ENCODE measurements at places on chromosomes 1 and 21. TPM values are rescaled to one million over a fixed set of nuclear protein-coding genes. Genes with fewer than 3 reads are reported as not detected.

Gene MTF2
- 21.4 TPM for total RNA-seq

Gene LYPLAL1
- total RNA-seq: 21.9 TPM

Gene RNU1-1
- total RNA-seq: under 0.01 TPM

Gene DNAJC6
- 17.5 TPM for total RNA-seq

Gene SPRR2B
- total RNA-seq: not detected

Gene ITGB2
- total RNA-seq: 69.0 TPM

Gene C1QTNF12
- 1.3 TPM for total RNA-seq

Gene OR2G6
- not detected for total RNA-seq

GRCh38 chr21:42230178-42230577 lies 11.2 kb downstream of the ABCG1 start:
- H3K4me1 ChIP-seq: no peaks in the 10 kb centered on the region
- H3K27ac ChIP-seq: peak overlapping the region; percentile 51
- no peak overlapping the region for H3K4me3 ChIP-seq
- H3K27me3 ChIP-seq: no peaks in the 10 kb centered on the region
- H3K36me3 ChIP-seq: no peaks in the 10 kb centered on the region

DNA sequence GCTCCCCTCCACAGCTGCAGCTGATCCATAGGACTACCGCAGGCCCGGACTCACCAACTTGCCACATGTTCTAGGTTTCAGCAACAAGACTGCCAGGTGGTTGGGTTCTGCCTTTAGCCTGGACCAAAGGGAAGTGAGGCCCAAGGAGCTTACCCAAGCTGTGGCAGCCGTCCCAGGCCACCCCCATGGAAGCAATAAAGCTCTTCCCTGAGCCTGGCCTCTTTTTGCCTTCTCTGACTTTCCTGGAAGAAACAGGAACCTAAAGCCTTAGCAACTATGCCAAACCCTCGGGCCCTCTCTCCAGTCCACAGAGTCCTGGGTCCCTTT lies 2.7 kb upstream of the ARTN start:
- no peak overlapping the region for H3K27ac ChIP-seq
- H3K36me3 ChIP-seq: no peaks in the 10 kb centered on the region
- no peak overlapping the region for H3K4me3 ChIP-seq
- H3K4me1 ChIP-seq: peaks cover 16% of the 10 kb centered on the region

DNA sequence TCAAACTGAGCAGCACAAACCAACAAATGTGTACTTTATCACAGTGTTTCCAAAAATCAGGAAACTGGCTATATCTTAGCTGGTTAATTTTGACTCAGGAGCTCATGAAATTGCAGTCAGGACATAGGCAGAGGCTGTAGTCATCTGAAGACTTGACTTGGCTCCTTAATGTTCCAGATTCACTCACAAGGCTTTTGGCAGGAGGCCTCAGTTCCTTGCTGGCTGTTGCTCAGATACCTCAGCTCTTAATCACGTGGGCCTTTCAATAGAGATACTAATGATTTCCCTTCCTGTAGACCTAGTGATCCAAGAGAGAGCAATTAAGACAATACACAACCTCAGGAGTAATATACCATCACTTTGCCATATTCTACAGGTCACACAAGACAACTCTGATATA lies 537.7 kb downstream of the BRINP3 start:
- no peaks in the 10 kb centered on the region for H3K36me3 ChIP-seq
- no peaks in the 10 kb centered on the region for H3K27me3 ChIP-seq
- no peak overlapping the region for H3K4me3 ChIP-seq

DNA sequence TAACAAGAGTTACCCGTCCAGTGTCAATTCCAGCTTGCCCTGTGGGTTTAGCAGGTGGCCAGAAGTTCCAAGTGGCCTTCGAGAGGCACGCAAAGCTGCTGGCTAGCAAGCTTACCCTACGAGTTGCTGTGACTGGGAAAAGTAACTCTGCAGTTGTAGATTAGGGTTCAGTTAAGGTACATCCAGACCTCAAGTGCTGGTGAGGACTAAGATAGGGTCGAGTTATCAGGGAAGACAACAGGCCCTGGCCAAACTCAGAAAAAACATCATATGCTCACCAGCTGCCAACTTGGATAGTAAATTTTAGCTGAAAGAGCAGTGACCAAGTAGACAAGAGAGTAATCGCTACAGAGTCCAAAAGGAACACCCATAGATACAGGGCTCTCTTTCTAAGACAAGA lies 27.7 kb upstream of the LRRC7 start:
- no peak overlapping the region for H3K4me3 ChIP-seq
- no peaks in the 10 kb centered on the region for H3K27me3 ChIP-seq
- no peaks in the 10 kb centered on the region for H3K36me3 ChIP-seq
- H3K4me1 ChIP-seq: no peaks in the 10 kb centered on the region
- no peak overlapping the region for H3K27ac ChIP-seq

GRCh38 chr1:46665983-46666382 lies 2.2 kb downstream of the ATPAF1 start:
- no peak overlapping the region for H3K27ac ChIP-seq
- no peaks in the 10 kb centered on the region for H3K36me3 ChIP-seq
- DNase-seq: no peak
- H3K4me1 ChIP-seq: peaks cover 20% of the 10 kb centered on the region

DNA sequence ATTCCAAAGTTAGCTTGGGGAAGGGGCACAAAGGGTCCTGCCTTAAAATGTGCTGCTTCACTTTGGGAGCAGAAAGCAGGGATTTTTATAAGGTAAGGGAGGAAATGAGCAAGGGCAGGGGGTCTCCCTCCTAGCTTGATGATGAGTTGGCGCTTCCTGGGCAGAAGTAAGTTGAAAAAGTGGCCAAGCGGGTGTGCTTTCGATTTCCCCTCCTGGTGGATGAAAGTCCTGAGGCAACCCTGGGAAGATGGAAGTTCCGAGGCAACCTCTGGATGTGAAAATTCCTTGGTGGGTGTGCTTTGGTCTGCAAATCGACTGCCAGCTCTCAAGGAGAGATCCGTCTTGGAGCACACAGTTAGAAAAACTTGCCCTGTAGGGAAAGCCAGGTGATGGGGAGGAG lies 41.7 kb upstream of the CD2 start:
- no peak overlapping the region for H3K27ac ChIP-seq
- DNase-seq: no peak
- no peaks in the 10 kb centered on the region for H3K36me3 ChIP-seq
- no peaks in the 10 kb centered on the region for H3K4me1 ChIP-seq

- no peaks in the 10 kb centered on the region for H3K4me1 ChIP-seq
- H3K36me3 ChIP-seq: no peaks in the 10 kb centered on the region
- H3K27ac ChIP-seq: peak overlapping the region; percentile 72
- peak overlapping the region; percentile 57 for H3K4me3 ChIP-seq
- DNase-seq: no peak
- no peaks in the 10 kb centered on the region for H3K27me3 ChIP-seq
Measured at GRCh38 chr1:31788825-31789256, 24.7 kb upstream of the ADGRB2 start.

GRCh38 chr1:159959451-159959850 lies 5.4 kb upstream of the SLAMF9 start:
- no peak for DNase-seq
- H3K36me3 ChIP-seq: no peaks in the 10 kb centered on the region
- H3K27me3 ChIP-seq: no peaks in the 10 kb centered on the region
- H3K4me1 ChIP-seq: no peaks in the 10 kb centered on the region

DNA sequence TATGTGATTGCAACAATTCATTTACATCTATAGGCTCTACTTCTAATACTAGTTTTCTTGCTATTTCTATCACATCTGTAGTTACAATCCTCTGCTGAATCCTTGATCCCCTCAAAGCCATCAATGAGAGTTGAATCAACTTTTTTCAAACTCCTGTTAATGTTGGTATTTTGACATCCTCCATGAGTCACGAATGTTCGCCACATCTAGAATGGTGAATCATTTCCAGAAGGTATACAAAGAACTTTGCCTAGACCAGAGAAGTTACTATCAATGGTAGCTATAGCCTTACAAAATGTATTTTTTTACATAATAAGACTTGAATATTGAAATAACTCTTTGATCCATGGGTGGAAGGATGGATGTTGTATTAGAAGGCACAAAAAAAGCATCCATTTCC lies 110.0 kb downstream of the AMY1C start:
- no peak overlapping the region for H3K4me3 ChIP-seq
- no peaks in the 10 kb centered on the region for H3K4me1 ChIP-seq

GRCh38 chr1:203166192-203166940 lies 9.3 kb downstream of the MYBPH start:
- no peak for DNase-seq
- H3K27me3 ChIP-seq: no peaks in the 10 kb centered on the region
- no peak overlapping the region for H3K27ac ChIP-seq
- H3K4me1 ChIP-seq: no peaks in the 10 kb centered on the region
- no peaks in the 10 kb centered on the region for H3K36me3 ChIP-seq

GRCh38 chr21:33020558-33021100 lies 5.1 kb upstream of the OLIG2 start:
- no peak overlapping the region for H3K27ac ChIP-seq
- no peak overlapping the region for H3K4me3 ChIP-seq
- peaks cover 25% of the 10 kb centered on the region for H3K4me1 ChIP-seq

- no peak overlapping the region for H3K4me3 ChIP-seq
- no peak for DNase-seq
- no peak overlapping the region for H3K27ac ChIP-seq
- H3K36me3 ChIP-seq: no peaks in the 10 kb centered on the region
- no peaks in the 10 kb centered on the region for H3K4me1 ChIP-seq
- no peaks in the 10 kb centered on the region for H3K27me3 ChIP-seq
Measured at GRCh38 chr1:58248791-58249190, 297.7 kb downstream of the OMA1 start.

GRCh38 chr1:192808163-192808517 lies 699 bp upstream of the RGS2 start:
- DNase-seq: no peak
- H3K36me3 ChIP-seq: no peaks in the 10 kb centered on the region
- H3K27ac ChIP-seq: peak overlapping the region; percentile 88
- no peaks in the 10 kb centered on the region for H3K27me3 ChIP-seq

DNA sequence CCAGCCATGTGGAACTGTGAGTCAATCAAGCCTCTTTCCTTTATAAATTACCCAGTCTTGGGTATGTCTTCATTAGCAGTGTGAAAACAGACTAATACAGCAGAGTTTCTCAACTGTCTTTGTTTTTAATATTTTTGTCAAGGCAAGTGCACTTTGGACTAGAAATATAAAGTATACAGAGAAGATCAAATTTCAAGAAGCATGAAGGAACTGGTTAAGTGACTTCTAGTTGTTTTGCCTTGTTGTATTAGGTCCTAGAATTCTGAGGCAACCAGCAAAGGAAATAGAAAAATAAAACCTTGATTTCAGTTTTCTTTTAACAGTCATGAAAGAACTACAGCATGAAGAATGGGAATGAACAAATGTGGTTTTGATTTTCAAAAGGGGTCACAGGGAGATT lies 131.1 kb upstream of the PTGFR start:
- no peaks in the 10 kb centered on the region for H3K36me3 ChIP-seq
- H3K27ac ChIP-seq: no peak overlapping the region
- H3K4me3 ChIP-seq: no peak overlapping the region
- no peaks in the 10 kb centered on the region for H3K27me3 ChIP-seq
- H3K4me1 ChIP-seq: no peaks in the 10 kb centered on the region

DNA sequence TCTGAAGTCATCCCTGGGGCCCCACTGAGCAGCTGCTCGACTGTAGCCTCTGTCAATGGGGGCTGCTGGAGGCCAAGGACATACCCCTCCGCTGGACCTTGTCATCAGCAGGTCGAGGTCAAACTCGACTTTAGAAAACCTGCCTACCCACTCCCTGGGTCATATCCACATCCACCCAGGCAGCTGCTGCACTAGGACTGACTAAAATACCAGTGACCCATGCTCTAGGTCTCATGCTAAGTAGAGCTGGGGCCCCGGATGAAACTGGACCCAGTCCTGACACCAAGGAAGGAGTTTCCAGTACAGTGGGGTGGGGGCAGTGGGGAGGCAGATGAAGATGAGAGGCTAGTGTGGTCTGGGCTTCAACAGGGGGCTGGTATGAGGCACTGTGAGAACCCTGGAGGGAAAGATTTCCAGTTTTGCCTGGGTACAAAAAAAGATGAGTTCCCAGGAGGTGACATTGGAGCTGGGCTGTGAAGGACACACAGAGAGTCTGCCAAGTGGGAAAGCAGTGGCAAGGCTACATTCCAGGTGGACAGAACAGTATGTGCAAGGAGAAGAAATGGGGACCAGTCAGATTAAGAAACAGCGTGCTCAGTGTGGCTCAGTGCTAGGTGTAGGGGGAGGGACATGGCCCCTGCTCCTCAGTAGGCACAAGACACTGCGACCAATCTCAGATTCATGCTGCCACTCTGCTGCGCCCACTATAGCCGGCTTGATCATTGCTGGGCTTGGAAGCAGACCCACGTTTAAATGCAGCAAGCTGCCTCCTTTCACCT lies 12.4 kb downstream of the SLC2A1 start:
- no peaks in the 10 kb centered on the region for H3K27me3 ChIP-seq
- H3K4me3 ChIP-seq: peak overlapping the region; percentile 94
- no peak for DNase-seq
- H3K27ac ChIP-seq: peak overlapping the region; percentile 81

- H3K27me3 ChIP-seq: no peaks in the 10 kb centered on the region
- no peaks in the 10 kb centered on the region for H3K4me1 ChIP-seq
- no peak for DNase-seq
Measured at GRCh38 chr1:198890214-198890930, 251.5 kb downstream of the PTPRC start.

GRCh38 chr1:37128091-37128490 lies 93.8 kb upstream of the GRIK3 start:
- H3K27ac ChIP-seq: no peak overlapping the region
- peaks cover 31% of the 10 kb centered on the region for H3K4me1 ChIP-seq
- H3K36me3 ChIP-seq: no peaks in the 10 kb centered on the region

GRCh38 chr21:15255261-15255660 lies 190.5 kb upstream of the NRIP1 start:
- H3K4me3 ChIP-seq: no peak overlapping the region
- no peak for DNase-seq
- no peak overlapping the region for H3K27ac ChIP-seq
- H3K36me3 ChIP-seq: no peaks in the 10 kb centered on the region
- H3K4me1 ChIP-seq: no peaks in the 10 kb centered on the region

GRCh38 chr1:65003316-65003664 lies 36.9 kb upstream of the JAK1 start:
- H3K27ac ChIP-seq: peak overlapping the region; percentile 87
- DNase-seq: no peak
- H3K4me3 ChIP-seq: peak overlapping the region; percentile 61
- H3K27me3 ChIP-seq: no peaks in the 10 kb centered on the region
- no peaks in the 10 kb centered on the region for H3K36me3 ChIP-seq
- peaks cover 9% of the 10 kb centered on the region for H3K4me1 ChIP-seq

DNA sequence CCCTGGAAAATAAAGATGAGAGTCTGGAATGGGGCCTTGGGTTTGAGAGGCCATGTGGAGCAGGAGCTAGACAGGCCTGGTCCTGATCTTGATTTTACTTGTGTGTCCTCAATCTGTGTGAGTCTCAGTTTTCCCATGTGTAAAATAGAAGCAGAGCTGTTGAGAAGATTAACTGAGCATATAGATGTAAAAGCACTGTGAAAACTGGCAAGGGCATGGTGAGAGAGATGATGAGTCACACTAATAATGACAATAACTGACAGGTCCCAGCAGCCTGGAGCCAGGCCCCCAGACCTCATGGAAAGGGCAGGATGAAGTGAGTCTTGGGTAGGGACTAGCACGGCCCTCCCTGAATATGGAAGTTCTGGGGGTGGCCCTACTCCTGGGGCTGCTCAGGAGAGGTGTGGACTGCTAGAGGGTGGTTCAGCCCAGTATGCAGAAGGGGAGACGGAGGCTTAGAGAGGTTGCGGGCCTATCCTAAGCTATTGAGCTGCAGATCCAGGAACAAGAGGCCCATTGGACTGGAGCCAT lies 2.8 kb upstream of the AHDC1 start:
- no peaks in the 10 kb centered on the region for H3K27me3 ChIP-seq
- H3K4me1 ChIP-seq: peaks cover 48% of the 10 kb centered on the region
- no peaks in the 10 kb centered on the region for H3K36me3 ChIP-seq

- no peaks in the 10 kb centered on the region for H3K27me3 ChIP-seq
- H3K4me1 ChIP-seq: no peaks in the 10 kb centered on the region
- no peak overlapping the region for H3K4me3 ChIP-seq
- H3K27ac ChIP-seq: no peak overlapping the region
Measured at GRCh38 chr1:109721971-109722370, 9.9 kb downstream of the GSTM5 start.

Data from tibial nerve (tissue), 4 donors.